SHP77 (cell line): ENCODE measurements at places on chromosomes 1 and 21.

DNA sequence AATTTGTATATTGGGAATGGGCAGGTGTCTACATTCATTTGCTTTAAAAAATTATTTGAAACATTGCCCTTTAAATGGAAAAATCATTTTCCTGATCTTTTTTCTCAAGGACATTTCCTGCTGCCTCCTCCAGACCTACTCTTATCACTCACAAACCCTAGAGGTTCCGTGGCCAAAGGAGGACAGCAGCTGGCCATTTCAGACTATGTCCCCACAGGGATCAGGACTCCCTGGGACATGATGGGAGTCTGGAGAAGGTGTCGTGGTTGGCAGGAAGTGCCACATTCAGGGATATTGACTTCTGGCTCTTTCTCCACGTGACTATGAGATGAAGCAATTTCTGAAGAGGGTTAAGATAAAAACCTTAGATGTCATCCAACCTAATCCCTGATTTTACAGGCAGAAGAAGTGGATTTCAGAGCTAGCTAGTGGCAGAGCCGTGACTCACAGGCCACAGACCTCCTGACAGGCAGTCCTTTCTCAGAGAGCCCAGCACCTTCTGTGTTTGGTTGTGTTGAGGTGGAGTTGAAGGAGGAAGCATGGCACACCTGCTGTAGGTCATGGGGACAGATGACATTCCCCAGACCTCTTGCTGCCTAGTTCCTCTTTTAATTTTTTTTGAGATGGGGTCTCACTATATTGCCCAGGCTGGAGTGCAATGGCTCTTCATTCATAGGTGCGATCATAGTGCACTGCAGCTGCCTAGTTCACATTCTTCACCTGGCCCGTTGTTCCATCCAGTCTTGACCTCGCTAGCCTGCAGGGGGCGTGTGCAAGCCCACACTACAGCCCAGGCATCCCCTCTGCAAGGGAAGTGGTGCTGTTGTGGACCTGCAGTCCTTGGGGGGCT lies 25.5 kb upstream of the IL10 start:
- DNase-seq = no peak

- DNase-seq = no peak
Measured at GRCh38 chr1:117642963-117643362, 37.1 kb downstream of the TENT5C start.

GRCh38 chr1:183685112-183685713 lies 32.1 kb upstream of the APOBEC4 start:
- peak; percentile 51 for DNase-seq

- DNase-seq = no peak
Measured at GRCh38 chr1:186740324-186740723, 60.1 kb upstream of the PTGS2 start.

DNA sequence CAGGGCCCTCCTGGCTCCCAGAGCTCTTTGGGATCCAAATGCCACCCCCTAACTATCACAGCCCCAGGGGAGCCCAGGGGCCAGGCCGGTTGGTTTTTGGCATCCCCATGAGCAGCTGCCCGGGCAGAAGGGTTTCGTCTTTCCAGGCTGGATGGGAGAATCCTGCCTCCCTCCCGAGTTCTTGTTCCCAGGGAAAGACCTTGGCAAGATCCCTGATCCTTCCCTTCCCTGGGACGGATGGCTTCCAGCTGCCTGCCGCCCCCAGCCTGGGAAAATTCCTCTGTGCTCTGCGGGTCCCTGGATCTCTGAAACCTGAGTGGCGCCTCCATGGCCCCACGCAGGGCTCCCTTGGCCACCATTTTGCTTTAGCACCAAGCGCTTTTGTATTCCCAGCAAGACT lies 55.6 kb downstream of the TAS1R2 start:
- no peak for DNase-seq

GRCh38 chr21:46226146-46226545 lies 2.4 kb downstream of the LSS start:
- DNase-seq = no peak

DNA sequence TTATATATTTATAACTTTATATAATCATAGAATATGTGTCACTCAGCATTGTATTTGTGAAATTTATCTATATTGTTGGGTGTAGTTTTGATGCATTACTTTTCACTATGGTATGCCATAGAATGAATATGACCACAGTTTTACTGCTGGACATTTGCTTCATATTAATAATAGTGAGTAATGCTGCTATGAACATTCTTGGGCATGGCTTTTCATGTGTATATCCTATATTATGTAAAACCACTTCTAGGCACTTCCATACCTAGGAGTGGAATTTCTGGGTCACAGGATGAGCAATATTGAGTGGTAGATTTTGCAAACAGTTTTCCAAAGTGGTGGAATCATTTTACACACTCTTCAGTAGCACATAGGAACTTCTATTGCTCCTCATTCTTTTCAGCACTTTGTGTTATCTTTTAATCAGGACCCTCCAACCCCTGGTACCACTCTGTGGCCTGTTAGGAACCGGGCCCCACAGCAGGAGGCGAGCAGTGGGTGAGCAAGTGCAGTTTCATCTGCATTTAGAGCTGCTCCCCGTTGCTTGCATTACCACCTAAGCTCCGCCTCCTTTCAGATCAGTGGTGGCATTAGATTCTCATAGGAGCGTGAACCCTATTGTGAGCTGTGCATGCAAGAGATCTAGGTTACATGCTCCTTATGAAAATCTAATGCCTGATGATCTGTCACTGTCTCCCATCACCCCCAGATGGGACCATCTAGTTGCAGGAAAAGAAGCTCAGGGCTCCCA lies 56.0 kb upstream of the CNIH3 start:
- no peak for DNase-seq

- peak; percentile 60 for DNase-seq
Measured at GRCh38 chr1:10507111-10507879, 32.5 kb downstream of the PEX14 start.

DNA sequence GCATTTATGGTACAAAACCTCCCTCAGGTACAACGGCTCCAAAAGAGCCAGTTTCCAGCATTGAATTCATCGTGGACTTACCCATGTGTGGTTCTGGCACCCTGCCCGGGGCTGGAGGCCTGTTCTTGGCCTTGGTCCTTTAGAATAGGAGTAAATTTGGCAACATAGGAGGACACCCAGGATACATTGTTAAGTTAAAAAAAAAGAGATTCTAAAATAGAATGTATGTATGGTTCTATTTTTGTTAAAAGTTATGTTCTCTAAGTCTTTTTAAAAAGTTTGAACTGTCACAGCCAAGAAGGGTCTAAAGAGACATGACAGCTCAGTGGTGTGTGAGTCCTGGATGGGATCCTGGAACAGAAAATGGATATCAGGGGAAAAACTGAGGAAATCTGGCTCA lies 25.9 kb downstream of the EPHX1 start:
- DNase-seq = no peak
